ENCODE measurements at places on chromosomes 5 and 9. TPM values are rescaled to one million over a fixed set of nuclear protein-coding genes. Genes with fewer than 3 reads are reported as not detected.

SAXO1 gene
- total RNA-seq = 0.05 TPM

PLCXD3 gene
- 0.05 TPM for total RNA-seq

DNA sequence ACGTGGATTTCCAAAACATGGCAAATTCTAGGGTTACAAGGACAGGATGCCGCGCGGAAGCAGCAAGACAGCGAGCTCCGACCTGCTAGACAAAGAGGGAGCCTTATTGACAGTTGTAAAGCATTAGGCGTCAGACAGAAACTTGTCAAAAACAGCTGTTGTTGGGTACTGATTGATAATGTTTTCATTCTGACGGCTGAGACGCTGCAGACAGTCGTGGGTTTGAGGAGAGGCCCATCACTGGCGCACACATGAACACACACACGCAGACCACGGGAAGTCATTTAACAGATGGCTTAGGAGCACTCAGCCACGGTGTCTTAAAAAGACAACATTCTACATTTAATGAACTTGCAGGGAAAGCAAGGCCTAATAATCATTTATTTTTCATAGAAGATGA is 324.0 kb downstream of the NDUFS4 start:
- no peaks in the 10 kb centered on the region for H3K27me3 ChIP-seq
- H3K36me3 ChIP-seq = no peaks in the 10 kb centered on the region
- no peaks in the 10 kb centered on the region for H3K4me1 ChIP-seq
- no peak overlapping the region for H3K27ac ChIP-seq

DNA sequence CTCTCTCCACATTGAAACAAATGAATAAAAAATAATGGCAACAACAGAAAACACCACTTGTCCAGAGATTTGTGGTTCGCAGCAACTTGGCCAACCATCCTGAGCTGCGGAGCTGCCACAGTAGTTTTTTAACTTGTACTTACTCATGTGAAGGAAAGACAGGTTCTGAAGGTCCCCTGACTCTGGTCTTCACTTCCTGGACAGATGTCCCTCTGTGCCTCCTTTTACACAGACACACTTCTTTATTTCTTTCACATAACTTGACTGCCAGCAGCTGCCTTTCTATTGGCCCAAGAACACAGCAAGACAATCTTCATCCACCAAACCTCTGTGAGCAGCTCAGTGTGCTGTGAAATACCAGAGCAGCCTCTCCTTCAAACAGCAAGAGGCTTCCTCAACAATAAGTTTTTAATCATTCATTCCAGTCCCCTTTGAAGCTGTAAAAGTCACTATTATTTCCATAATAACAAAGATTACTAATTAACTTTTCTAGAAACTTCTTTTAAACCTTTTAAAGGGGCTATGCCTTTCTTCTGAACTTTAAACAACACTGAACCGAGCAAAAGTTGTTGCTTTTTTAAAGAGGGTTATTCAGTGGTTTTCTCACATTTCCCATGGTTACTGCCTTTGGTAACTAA is 198.7 kb downstream of the NR2F1-AS1 start:
- no peak overlapping the region for H3K27ac ChIP-seq
- no peak for DNase-seq
- no peaks in the 10 kb centered on the region for H3K36me3 ChIP-seq
- H3K4me3 ChIP-seq = no peak overlapping the region
- no peaks in the 10 kb centered on the region for H3K4me1 ChIP-seq

DNA sequence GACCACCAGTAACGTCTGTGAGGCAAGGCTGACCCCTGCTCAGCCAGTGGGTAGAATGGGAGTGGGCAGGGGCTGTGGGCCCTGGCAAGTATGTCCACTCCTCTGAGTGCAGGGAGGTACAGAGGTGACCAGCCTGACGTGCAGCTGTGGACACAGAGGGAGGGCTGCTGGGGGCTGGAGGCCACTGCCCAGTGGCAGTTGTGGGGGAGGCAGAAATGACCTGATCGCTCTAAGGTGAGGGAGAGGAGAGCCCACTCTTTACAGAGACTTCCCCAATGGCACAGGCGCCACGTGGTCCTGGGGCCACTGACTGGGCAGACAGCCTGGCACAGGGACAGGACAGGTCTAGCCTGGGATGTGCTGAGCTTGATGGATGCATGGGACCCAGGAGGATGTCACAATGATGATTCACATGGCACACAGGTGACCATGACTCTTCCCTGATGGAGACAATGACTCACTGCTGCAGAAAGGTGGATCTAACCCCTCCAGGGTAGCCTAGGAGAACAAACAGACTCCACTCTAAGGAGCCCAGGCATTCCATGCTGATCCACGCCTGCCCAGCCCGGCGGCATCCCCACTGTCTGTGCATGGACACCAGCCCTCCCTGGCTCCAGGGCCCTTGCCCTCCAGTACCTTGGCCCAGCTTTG is 7.7 kb downstream of the LPCAT1 start:
- peak; percentile 32 for DNase-seq
- H3K4me3 ChIP-seq = no peak overlapping the region
- H3K4me1 ChIP-seq = no peaks in the 10 kb centered on the region
- peak overlapping the region; percentile 3 for H3K27ac ChIP-seq
- no peaks in the 10 kb centered on the region for H3K36me3 ChIP-seq

DNA sequence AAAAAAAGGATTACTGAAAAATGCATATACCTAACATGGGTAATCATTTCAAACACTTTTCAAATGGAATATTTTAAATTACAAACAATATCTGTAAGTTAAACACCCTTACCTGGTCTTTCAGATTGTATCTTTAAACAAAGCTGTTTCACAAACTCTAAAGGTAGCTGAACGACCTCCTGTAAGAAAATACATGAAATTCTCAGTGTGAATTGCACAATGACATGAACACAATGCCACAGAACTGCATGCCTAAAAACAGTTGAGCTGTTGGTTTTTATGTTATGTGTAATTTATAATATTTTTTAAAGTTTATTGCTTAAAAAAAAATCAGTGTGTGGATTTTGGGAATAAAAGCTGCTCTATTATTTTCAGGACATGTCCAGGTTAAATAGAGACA is 17.5 kb downstream of the IPPK start:
- no peaks in the 10 kb centered on the region for H3K27me3 ChIP-seq
- peaks cover 9% of the 10 kb centered on the region for H3K36me3 ChIP-seq
- H3K27ac ChIP-seq = no peak overlapping the region
- no peak for DNase-seq
- no peak overlapping the region for H3K4me3 ChIP-seq

DNA sequence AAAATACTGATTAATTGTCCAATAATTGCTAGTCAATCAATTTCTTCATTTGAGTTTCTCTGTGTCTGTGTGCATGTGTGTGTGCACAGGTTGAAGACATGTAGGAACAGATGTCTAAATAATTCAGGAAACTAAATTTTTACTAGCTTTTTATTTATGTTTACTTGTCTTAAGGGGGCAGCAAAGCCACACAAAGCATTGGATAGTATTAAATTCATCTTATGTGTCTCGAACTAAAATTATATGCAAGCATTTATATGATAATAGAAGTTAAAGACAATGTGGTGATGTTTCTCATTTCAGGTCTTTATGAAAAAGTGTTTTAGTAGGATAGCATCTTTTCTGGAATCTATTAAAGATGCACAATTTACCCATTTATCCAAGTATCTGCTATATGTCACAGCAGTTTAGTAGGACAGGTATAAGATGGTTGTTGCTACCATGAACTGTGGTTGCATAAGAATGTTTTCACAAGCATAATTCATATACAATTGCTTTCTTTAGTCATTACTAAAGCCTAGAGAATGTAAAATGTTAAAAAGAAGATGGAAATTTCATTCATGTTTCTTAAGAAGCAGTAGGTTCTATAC is 784.6 kb upstream of the NUDT12 start:
- H3K4me3 ChIP-seq = no peak overlapping the region
- DNase-seq = no peak
- no peaks in the 10 kb centered on the region for H3K27me3 ChIP-seq
- no peaks in the 10 kb centered on the region for H3K36me3 ChIP-seq
- no peaks in the 10 kb centered on the region for H3K4me1 ChIP-seq
- no peak overlapping the region for H3K27ac ChIP-seq

DNA sequence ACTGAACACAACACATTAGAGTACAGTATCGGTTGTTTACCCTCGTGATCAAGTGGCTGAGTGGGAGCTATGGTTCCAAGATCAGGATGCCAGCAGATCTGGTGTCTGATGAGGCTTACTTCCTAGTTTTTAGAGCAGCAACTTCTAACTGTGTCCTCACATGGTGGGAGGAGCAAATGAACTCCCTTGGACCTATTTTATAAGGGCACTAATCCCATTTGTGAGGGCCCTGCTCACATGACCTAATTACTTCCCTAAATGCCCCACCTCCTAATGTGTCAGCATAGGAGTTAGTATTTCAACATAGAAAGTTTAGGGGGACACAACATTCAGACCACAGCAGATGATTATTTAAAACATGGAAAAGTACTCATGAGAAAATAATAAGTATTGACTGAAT is 111.8 kb downstream of the GCNT1 start:
- no peaks in the 10 kb centered on the region for H3K27me3 ChIP-seq
- H3K4me1 ChIP-seq = no peaks in the 10 kb centered on the region
- H3K4me3 ChIP-seq = no peak overlapping the region
- DNase-seq = no peak

GRCh38 chr5:139638736-139639618 is 9.2 kb upstream of the CXXC5 start:
- no peak overlapping the region for H3K4me3 ChIP-seq
- no peaks in the 10 kb centered on the region for H3K27me3 ChIP-seq
- peaks cover 40% of the 10 kb centered on the region for H3K4me1 ChIP-seq
- no peaks in the 10 kb centered on the region for H3K36me3 ChIP-seq
- peak; percentile 44 for DNase-seq

Data from liver (tissue), 10 donors.